T-helper 1 cell (primary cell): ENCODE measurements at places on chromosomes 13 and 19.
A peak's percentile ranks its signal among the peaks of the same experiment; 100 is the strongest.

DNA sequence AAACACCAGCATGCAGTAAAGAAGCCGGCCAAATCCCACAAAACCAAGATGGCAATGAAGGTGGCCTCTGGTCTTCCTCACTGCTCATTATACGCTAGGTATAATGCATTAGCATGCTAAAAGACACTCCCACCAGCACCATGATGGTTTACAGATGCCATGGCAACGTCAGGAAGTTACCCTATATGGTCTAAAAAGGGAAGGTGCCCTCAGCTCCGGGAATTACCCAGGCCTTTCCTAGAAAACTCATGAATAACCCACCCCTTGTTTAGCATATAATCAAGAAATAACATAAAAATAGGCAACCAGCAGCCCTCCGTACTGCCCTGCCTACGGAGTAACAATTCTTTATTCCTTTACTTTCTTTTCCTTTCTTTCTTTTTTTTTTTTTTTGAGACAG lies 21.1 kb upstream of the PLEKHF1 start:
- no peak for DNase-seq

- no peak for DNase-seq
Measured at GRCh38 chr13:51745243-51745642, 58.7 kb downstream of the DHRS12 start.

DNA sequence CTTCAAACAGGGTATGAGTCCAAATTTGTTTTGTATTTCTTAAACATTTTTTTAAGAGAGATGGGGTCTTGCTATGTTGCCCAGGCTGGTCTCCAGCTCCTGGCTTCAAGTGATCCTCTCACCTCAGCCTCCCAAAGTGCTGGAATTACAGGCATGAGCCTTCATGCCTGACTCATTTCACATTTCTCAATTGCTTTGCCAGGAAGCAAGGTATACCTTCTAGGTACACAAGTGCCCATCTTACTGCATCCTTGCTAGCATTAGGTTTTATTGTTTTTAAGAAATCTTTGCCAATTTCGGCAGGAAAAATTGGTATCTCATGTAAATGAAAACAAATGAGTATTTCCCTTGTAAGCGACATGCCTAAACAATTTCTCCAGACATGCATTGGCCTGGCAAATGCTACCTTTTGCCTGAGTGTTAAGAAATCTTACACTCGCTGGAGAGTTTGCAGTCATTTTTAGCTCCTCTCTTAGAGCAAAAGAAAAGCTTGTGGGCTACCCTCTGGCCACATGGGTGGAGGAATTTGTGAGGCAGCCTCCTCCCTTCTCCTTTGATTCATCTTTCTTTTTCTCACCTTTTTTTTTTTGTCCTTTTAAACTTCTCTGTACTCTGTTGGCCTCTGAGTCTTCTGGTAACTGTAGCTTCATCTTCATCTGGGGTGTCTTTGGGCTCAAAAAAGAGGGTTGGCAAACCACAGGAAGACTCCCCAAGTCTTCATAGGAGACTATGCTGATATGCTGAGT lies 33.0 kb downstream of the ACTL9 start:
- no peak for DNase-seq

DNA sequence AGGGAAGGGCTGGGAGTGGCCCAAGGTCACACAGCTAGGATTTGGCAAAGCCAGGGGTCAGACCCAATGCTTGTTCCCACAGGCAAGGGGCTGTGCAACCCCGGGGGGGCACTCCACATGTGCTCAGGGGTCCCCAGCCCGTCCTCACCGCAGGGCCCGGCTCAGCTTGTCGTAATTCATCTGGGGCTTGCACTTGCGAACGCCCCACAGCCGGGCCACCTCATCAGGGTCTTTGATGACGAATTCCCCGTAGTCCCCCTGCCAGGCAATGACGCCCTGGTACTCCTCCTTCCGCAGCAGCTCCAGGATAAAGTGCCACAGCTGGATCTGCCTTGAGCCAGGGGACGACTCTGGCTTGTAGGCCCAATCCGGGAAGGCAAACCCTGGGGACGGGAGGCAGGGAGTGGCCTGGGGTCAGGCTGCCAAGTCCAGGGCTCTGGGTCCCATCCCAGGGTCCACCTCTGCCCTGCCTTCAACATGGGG lies 4.7 kb downstream of the ERF start:
- DNase-seq, result no peak

- peak; percentile 51 for DNase-seq
Measured at GRCh38 chr19:7916103-7916954, 1.7 kb downstream of the TGFBR3L start.
